Activated T-cell treated with anti-CD3 and anti-CD28 coated beads, Interleukin-2, amount 50 U/mL, for 24 hours (primary cell): ENCODE measurements at places on chromosomes 7 and 10.

DNA sequence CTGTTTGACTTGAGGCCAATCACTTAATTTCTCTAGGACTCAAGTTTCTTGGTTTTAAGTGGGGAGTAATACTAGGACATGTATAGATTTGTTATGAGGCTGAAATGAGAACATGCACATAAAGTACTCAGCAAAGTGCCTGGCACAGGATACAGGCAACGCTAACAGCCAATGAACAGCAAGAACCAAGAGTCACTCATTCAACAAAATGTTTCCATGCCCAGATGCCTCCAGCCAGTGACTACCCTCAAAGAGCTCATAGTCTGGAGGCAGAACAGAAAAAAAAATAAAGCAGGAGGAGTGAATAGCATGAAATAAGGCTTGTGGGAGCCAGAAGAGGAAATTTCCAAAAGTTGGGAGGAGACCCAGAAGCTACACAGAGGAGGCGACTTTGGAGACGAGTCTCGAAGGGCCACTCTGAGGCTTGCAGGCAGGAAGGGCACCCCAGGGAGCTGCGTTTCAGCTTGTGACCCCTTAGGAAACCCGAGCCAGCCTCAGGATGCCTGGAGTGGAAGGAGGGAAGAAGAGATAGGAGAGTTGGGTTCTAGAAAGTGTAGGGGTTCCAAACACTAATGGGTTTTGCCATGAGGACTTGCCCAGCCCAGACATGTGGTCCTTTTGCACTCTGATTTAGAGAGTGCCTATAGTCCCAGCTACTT is 70.0 kb downstream of the CXCL12 start:
- H3K36me3 ChIP-seq = no peaks in the 10 kb centered on the region
- peaks cover 31% of the 10 kb centered on the region for H3K27me3 ChIP-seq
- H3K27ac ChIP-seq = no peak overlapping the region

GRCh38 chr7:148790131-148790726 is 91.5 kb downstream of the CUL1 start:
- no peak for DNase-seq
- peaks cover 5% of the 10 kb centered on the region for H3K4me1 ChIP-seq
- H3K4me3 ChIP-seq = no peak overlapping the region
- no peak overlapping the region for H3K27ac ChIP-seq

DNA sequence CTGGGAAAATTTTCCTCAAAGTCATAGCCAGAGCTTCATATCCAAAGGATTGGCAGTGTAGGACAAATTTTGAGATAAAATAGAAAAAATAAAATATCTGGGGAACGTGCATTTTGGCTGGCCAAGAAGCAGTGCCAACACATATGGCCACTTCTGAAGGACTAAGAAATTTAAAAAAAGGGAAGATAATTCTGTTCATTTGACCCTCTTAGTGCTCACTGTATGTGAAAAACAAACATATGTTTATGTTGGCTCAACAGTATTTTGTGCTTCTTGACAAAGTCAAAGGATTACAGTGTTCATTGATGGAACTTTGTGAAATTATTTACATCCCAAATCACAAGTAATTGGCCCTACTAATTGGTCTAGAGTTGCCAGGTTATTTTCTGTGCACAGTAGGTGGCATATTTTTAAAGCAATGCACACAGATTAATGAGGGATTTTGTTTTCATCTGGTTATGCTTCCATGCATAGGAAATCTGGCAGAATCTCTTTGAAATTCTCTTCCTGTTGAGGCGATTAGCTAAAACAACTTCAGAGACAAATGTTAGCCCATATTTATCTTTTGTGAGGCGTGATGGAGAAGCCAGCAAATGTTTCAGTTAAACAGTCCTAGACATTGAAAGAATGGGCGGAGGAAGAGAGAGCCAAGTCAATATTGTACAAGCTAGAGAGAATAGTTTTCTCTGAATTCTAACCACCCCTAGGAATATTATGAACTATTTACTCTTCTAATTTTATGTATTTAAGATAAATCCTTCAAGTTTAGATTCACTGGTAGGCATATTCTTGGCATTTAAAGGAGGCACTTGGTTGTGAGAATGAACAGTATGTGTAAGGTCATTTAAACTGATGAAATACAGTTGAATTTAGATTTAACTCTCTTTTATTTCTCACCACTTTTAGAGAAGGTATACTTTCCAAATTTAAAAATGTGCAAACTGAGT is 237.7 kb upstream of the MBL2 start:
- no peak overlapping the region for H3K4me3 ChIP-seq
- H3K27me3 ChIP-seq = no peaks in the 10 kb centered on the region
- no peaks in the 10 kb centered on the region for H3K4me1 ChIP-seq
- H3K36me3 ChIP-seq = no peaks in the 10 kb centered on the region
- no peak for DNase-seq

- no peaks in the 10 kb centered on the region for H3K27me3 ChIP-seq
- H3K4me3 ChIP-seq = no peak overlapping the region
- H3K4me1 ChIP-seq = peaks cover 26% of the 10 kb centered on the region
- H3K36me3 ChIP-seq = peaks cover 42% of the 10 kb centered on the region
- DNase-seq = no peak
Measured at GRCh38 chr7:149882248-149883047, 8.7 kb downstream of the ATP6V0E2 start.

DNA sequence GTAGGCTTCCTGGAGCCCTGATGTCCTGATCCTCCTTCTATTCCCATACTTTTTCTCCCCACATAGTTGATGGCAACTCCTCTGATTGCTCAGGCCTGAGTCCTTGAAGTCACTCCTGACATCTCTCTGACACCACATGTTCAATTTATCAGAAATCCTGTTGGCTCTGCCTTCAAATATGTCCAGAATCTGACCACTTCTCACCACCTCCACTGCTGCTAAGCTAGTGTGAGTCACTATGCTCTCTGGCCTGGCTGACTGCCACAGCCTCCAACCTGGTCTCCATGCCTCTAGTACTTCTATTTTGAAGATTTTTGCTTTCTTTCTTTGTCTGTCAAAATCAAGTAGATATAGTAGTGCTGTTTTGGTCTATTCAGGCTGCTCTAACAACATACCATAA is 53.0 kb downstream of the TMEM229A start:
- H3K4me3 ChIP-seq = no peak overlapping the region
- H3K36me3 ChIP-seq = no peaks in the 10 kb centered on the region
- peaks cover 1% of the 10 kb centered on the region for H3K27me3 ChIP-seq
- no peaks in the 10 kb centered on the region for H3K4me1 ChIP-seq
- no peak for DNase-seq

DNA sequence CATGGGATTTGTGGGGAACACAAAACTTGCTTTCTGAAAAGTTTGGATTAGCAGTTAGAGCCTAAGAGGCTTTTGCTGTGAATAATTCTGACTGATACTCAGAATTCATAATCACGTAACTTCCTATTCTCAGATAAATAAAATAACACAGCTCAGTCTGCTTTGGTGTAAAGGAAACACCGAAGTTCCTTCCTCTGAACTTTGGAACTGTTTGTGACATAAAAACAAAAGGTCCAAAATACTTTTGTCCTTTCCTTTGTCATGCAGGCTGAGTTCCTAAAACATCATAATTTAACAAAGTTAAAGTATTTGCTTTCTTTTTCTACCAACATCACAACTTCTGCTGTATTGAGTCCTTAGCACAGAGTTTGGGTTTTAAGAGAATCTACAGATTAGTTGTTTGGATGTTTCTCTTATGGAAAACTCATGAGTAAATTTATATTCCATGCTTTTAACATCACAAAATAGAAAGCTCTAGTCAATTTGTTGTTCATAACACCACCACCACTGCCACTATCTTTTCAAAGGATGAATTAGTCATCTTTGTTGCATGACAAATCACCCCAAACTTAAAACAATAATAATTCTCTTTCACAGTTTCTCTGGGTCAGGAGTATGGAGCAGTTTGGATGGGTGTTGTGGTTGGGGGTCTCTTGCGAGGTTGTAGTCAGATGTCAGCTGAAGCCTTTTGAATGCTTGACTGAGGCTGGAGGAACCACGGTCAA is 123.4 kb downstream of the REEP3 start:
- no peaks in the 10 kb centered on the region for H3K27me3 ChIP-seq
- H3K4me3 ChIP-seq = no peak overlapping the region
- no peak for DNase-seq
- peaks cover 10% of the 10 kb centered on the region for H3K4me1 ChIP-seq
- no peaks in the 10 kb centered on the region for H3K36me3 ChIP-seq

DNA sequence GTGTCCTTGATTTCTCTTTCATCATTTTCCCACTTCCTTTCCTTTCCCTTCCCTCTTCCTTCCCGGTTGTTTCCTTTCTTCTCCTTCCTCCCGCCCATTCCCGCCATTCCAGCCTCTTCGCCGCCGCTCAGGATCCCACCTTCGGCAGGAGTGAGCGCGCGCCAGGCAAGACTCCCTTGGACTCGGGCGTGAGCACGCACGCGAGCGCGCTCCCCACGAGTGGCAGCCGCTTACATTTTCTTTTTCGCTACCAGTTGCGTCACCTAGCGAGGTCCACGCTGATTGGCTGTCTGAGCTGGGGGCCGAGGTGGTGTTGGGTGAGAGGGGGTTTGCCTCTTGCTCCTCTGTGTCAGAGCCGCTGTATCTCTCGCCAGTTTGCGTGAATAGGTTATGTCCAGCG is 11.8 kb downstream of the ZAN start:
- peaks cover 4% of the 10 kb centered on the region for H3K4me1 ChIP-seq
- H3K27me3 ChIP-seq = peaks cover 32% of the 10 kb centered on the region
- H3K36me3 ChIP-seq = no peaks in the 10 kb centered on the region
- H3K27ac ChIP-seq = no peak overlapping the region

- H3K4me3 ChIP-seq = no peak overlapping the region
- no peaks in the 10 kb centered on the region for H3K4me1 ChIP-seq
- no peak overlapping the region for H3K27ac ChIP-seq
- no peak for DNase-seq
- no peaks in the 10 kb centered on the region for H3K36me3 ChIP-seq
Measured at GRCh38 chr7:39921506-39922175, 28.4 kb upstream of the CDK13 start.

GRCh38 chr7:157440346-157441022 is 103.7 kb downstream of the DNAJB6 start:
- no peak overlapping the region for H3K4me3 ChIP-seq
- H3K4me1 ChIP-seq = no peaks in the 10 kb centered on the region
- H3K36me3 ChIP-seq = no peaks in the 10 kb centered on the region
- no peaks in the 10 kb centered on the region for H3K27me3 ChIP-seq
- DNase-seq = no peak

DNA sequence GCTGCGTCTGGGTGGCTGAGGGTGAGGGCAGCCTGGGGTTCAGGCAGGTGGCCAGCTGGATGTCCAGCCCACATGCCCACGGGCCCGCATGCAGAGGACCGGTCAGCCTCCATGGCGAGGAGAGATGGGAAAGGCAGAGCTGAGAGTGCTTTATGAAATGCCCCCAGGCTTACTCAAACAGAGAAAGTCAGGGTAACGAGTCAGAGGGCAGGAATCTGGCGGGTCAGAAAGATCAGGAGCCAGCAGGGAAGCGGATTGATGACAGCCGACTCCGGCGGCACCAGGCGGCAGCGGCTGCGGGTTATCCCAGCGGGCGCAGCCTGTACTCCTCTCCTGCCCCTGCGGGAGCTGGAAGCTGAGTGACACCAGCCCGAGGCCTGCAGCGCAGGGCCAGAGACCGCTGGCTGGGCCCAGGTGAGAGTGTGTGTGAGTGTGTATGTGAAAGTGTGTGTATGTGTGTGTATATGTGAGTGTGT is 13.4 kb downstream of the SLC13A4 start:
- no peaks in the 10 kb centered on the region for H3K36me3 ChIP-seq
- peaks cover 8% of the 10 kb centered on the region for H3K27me3 ChIP-seq
- no peak overlapping the region for H3K4me3 ChIP-seq
- no peak for DNase-seq
- no peak overlapping the region for H3K27ac ChIP-seq

- H3K27me3 ChIP-seq = no peaks in the 10 kb centered on the region
- no peak overlapping the region for H3K27ac ChIP-seq
- H3K4me1 ChIP-seq = no peaks in the 10 kb centered on the region
- DNase-seq = no peak
- no peak overlapping the region for H3K4me3 ChIP-seq
Measured at GRCh38 chr7:77316219-77316978, 99.8 kb downstream of the GSAP start.

GRCh38 chr7:72223351-72223750 is 188.8 kb downstream of the CALN1 start:
- no peak overlapping the region for H3K4me3 ChIP-seq
- no peak overlapping the region for H3K27ac ChIP-seq
- no peak for DNase-seq
- H3K27me3 ChIP-seq = no peaks in the 10 kb centered on the region

GRCh38 chr10:55641601-55642000 is 719.5 kb downstream of the ZWINT start:
- no peak overlapping the region for H3K27ac ChIP-seq
- no peaks in the 10 kb centered on the region for H3K4me1 ChIP-seq
- DNase-seq = no peak
- H3K36me3 ChIP-seq = no peaks in the 10 kb centered on the region

DNA sequence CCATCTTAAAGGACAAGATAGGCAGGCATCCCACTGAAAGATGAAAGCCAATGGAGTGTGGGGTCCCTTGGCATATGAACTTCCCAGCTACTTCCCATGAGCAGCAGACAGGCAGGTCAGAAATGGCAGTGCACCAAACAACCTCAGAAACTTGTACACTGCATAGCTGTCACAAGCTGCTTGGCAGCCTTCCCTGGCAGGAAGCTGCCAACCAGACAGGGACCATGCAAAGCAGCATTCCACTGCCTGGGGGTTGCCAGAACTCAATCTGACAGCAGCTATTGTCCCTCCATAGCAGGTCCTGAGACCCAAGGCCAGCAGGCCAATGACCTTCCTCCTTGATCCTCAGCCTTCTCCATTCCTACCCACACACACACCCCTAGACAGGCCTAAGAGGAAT is 139.5 kb downstream of the PLCE1 start:
- no peaks in the 10 kb centered on the region for H3K4me1 ChIP-seq
- peaks cover 3% of the 10 kb centered on the region for H3K27me3 ChIP-seq
- no peak for DNase-seq
- H3K27ac ChIP-seq = no peak overlapping the region

DNA sequence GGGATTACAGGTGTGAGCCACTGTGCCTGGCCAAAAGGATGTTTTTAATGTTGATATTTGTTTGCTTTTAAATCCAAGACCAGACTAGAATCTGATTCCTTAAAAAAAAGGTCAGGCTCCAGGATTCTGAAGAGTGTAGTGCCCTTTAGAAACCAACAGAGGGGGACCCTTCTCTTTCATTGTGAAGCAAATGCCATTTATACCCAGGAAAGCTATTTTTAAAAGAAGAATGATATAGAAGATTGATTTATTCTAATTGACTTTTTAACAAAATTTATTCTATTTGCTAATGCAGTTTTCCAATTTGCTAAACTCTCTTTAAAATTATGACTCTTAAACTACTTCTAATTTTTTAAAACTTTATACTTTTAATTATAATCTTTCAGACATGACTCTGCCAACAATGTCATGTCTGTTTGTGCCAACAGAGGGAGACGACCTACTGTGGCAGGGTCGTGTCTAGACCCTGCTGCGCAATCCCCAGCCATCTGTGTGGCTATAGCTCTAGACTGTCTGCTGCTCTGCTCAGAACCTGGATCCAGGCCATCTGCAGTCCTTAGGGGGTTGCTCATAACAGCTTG is 201.0 kb upstream of the IMMP2L start:
- DNase-seq = no peak
- H3K4me3 ChIP-seq = no peak overlapping the region
- no peaks in the 10 kb centered on the region for H3K4me1 ChIP-seq
- H3K27ac ChIP-seq = no peak overlapping the region

GRCh38 chr10:65566906-65567305 is 1358.9 kb upstream of the LRRTM3 start:
- no peak for DNase-seq
- no peaks in the 10 kb centered on the region for H3K4me1 ChIP-seq
- H3K27ac ChIP-seq = no peak overlapping the region
- H3K36me3 ChIP-seq = no peaks in the 10 kb centered on the region
- H3K27me3 ChIP-seq = peaks cover 5% of the 10 kb centered on the region

GRCh38 chr7:107982918-107983389 is 20.0 kb downstream of the LAMB1 start:
- H3K4me3 ChIP-seq = no peak overlapping the region
- DNase-seq = no peak
- no peaks in the 10 kb centered on the region for H3K4me1 ChIP-seq
- peaks cover 16% of the 10 kb centered on the region for H3K27me3 ChIP-seq
- H3K27ac ChIP-seq = no peak overlapping the region
- H3K36me3 ChIP-seq = no peaks in the 10 kb centered on the region
